Aorta (tissue), 5 donors: ENCODE measurements at places on chromosomes 5 and 9. TPM values are rescaled to one million over a fixed set of nuclear protein-coding genes. Genes with fewer than 3 reads are reported as not detected.

PROB1 gene
- total RNA-seq, result 3.0 TPM

C1QTNF2 gene
- total RNA-seq, result 13.5 TPM

DNA sequence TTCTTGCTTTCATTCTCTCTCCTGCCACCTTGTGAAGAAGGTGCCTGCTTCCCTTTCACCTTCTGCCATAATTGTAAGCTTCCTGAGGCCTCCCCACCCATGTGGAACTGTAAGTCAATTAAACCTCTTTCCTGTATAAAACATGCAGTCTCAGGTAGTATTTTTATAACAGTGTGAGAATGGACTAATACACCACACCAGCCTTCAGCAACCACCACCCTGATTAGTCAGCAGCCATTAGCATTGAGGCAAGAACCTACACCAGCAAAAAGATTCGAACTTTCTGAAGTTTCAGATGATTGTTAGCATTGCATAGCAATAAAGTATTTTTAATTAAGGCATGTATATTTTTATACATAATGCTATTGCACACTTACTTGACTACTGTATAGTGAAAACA is 980.2 kb downstream of the EFNA5 start:
- DNase-seq, result no peak

GRCh38 chr9:108724652-108725051 is 131.1 kb downstream of the ACTL7B start:
- DNase-seq, result no peak

- DNase-seq, result no peak
Observed at GRCh38 chr5:178240766-178241165, 8.2 kb upstream of the PHYKPL start.
